ENCODE measurements at places on chromosomes 7 and 10.

- no peak for DNase-seq
Observed at GRCh38 chr7:38842746-38843145, 66.2 kb downstream of the VPS41 start.

- no peak for DNase-seq
Observed at GRCh38 chr10:107075117-107075516, 89.4 kb downstream of the SORCS1 start.

GRCh38 chr7:156080046-156080445 is 267.8 kb upstream of the SHH start:
- DNase-seq = no peak

GRCh38 chr10:89645742-89646172 is 715 bp upstream of the PANK1 start:
- DNase-seq = no peak

DNA sequence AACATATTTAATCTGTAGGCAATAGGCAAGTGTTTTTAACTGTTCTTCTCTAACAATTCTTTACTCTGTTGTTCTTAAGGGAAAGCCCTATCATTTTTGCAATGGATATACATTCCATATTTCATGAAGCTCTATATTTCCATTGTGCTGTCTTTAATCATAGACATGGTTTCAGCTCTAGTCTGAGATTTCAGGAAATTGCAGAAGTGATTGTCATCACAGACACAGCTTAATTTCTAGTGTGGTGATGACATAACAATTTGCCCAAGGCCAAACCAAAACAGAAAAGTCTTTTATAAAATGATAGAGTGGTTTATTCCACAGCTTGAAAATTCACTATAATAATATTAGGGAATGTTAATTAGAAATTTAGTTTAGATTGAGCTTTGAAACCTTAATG is 494.1 kb upstream of the SEMA3A start:
- DNase-seq = no peak

DNA sequence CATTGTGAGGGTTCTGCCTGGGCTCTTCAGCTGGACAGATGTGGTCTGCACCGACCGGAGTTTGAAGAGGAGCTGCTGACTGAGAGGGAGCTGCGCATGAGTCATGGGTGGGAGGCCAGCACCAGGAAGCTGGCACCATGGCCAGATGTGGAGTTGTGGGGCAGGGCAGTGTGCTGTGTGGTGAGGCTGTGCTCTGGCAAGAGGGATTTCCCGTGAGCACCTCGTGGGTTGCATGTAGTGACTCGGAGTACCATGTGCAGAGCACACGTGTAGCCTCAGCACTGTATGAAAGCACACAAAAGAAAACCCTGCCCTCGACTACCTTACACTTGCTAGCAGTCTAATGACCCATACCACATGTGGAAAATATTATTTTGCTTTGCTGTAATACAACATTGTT is 103.4 kb downstream of the WNT2 start:
- no peak for DNase-seq

- DNase-seq = no peak
Observed at GRCh38 chr10:78948621-78949030, 120.1 kb upstream of the ZMIZ1 start.

- DNase-seq = no peak
Observed at GRCh38 chr10:117086546-117086945, 51.5 kb downstream of the VAX1 start.

DNA sequence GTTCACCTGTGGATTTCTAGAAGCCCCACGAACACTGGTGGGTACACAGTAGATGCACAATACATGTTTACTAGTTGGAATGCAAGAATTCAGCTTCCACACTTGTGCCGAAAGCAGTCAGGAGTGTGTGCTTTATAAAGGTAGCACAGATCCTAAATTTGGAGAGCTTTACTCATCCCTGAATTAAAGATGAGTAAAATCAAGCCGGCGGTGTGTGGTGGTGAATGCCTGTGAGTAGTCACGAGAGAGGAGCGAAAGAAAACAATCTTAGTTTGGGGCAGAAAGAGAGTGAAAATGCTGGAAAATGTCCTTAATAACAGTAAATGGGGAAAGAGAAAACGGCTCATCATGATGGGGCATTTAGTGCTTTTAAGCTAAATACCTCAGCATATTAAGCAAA is 13.6 kb upstream of the ENO4 start:
- DNase-seq = no peak

DNA sequence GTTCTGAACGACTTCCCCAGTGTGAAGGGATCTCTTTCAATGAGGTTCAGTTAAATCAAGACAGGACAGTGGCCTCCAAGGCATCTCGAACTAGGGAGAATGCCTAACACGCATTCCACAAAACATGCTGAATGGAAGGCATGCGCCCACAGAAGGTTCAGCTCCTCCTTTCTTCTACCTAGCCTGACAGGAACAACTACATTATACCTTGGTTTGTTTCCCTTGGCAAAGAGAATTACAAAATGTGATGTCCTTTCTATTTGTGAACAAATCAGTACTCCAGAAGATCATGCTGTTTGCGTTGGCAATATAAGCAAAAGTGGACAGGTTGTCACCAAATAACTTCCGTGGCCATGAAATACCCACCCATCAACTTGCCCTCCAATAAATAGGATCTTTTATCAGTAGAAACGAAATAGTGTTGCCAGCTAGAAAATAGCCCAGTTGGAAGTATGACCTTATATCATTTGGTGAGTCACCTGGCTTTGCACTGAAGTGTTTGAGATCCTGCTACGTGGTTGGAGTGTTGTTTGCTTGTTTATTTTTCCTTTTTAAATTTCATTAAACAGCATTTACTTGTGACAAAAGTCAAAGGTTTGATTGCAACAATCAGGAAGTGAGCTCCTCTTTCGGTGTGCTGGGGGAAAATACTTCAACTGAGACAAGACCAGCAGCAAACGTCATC is 117.0 kb upstream of the FAM204A start:
- no peak for DNase-seq

GRCh38 chr7:93779115-93779514 is 111.4 kb downstream of the TFPI2 start:
- DNase-seq = no peak

GRCh38 chr7:159091041-159091440 is 53.6 kb downstream of the VIPR2 start:
- DNase-seq = no peak

DNA sequence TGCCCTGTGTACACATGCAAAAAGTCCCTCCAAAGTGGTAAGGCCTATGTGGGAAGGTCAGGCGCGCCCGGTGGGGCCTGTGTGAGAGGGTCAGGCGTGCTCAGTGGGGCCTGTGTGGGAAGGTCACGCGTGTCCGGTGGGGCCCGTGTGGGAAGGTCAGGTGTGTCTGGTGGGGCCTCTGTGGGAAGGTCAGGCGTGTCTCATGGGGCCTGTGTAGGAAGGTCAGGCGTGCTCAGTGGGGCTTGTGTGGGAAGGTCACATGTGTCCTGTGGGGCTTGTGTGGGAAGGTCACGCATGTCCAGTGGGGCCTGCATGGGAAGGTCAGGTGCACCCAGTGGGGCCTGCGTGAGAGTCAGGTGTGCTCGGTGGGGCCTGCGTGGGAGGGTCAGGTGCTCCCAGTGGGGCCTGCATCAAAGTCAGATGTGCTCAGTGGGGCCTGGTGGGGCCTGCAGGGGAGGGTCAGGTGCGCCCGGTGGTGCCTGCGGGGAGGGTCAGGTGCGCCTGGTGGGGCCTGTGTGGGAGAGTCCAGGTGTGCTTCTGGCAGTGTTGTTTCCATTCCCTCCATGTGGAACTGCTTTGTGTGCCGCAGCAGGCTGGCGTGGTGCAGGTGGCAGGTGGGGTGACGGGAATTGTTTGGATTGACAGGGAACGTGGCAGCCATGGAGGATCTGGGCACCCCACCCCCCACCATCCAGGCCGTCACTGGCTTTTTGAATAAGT is 15.4 kb downstream of the LRRC27 start:
- no peak for DNase-seq

DNA sequence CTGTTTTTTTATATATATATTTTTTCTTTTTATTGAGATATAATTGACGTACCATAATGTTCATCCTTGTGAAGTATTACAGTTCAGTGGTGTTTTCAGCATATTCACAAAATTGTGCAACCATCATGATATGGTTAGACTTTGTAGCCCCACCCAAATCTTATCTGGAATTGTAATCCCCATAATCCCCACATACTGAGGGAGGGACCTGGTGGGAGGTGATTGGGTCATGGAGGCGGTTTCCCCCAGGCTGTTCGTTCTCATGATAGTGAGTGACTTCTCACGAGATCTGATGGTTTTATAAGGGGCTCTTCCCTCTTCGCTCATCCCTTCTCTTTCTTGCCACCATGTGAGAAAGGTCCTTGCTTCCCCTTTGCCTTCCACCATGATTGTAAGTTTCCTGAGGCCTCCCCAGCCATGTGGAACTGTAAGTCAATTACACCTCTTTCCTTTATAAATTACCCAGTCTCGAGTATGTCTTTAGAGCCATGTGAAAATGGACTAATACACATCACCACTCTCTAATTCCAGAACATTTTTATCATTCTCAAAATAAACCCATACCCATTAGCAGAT is 73.9 kb upstream of the SMNDC1 start:
- DNase-seq = no peak

DNA sequence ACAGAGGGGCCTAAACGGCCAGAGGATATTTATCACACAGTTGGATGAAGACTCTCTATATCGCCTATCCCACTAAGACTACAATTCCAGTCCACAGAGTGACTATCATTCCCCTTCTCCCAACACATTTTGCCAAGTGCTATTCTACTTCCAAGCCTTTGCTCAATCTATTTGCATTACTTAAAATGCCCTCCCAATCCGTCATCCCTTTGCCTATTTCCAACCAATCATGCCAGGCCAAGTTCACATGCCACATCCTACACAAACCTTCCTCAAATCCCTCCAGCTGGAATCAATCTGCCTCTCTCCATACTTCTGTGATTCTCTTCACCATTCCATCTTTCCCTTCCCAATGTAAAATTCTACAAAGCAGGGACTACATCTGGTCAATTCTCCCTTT is 38.2 kb downstream of the SMURF1 start:
- no peak for DNase-seq

DNA sequence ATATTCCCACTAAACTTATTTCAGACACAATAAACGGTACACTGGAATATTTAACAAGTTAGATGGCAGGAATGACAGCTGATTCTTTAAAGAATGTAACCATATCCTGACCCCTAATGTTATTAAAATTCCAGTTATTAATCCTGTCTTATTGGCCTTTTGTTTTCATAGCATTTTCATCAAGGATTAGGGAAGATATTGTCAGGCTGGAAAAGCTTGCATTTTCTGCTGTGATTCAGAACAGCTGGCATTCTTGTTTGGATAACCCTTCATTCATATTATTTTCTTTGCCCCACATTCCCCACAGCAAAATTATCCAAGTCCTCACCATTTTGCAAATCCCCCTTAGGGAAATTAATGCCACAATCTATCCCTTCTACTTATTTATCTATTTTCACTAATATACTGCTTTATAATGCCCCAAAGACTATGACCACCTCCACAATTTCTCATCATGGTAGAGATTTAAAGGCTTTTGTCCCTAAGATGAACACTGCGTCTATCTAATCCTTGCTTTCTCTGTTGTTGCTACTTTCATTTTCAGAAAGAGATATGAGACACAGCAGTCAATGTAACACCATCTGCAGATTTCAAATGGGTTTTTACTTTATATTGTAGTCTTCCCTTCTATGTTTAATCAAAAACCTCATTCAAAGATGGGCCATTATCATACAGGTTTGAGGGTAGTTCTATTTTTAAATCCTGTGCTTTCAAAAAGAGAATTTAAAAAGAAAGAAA is 475.1 kb downstream of the PARD3 start:
- DNase-seq = no peak

- DNase-seq = no peak
Observed at GRCh38 chr7:91771394-91771793, 109.1 kb downstream of the MTERF1 start.

DNA sequence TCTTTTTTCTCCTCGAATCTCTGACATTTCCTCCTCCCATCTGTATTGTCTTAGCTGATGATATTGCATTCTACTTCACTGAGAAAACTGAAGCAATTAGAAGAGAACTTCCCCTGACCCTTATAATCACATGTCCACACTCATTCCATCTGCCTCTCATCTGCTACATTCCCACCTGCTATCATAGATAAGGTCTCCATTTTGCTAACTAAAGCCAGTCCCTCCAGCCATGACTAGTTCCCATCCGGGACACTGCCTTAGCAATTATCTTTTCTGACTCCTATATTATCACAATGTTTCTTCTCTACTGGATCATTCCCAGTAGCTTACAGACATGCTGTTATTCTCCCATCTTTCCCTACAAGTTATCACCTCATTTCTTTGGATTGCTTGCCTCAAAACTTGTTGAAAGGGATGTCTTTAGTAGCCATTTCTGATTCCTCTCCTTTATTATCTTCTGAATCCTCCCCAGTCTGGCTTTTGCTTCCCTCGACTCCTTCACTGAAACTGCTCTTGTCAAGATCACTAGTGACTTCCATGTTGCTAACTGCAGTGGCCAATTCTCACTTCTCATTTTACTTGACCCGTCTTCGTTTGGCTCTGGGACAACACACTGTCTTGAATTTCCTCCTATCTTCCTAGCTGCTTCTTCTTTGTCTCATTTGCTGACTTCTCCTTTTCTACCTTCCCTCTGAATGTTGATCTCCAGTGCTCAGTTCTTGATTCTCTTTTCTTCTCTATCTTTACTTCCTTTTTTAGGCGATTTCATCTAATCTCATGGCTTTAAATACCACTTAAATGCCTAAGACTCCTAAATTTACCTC is 35.9 kb downstream of the FZD1 start:
- no peak for DNase-seq

DNA sequence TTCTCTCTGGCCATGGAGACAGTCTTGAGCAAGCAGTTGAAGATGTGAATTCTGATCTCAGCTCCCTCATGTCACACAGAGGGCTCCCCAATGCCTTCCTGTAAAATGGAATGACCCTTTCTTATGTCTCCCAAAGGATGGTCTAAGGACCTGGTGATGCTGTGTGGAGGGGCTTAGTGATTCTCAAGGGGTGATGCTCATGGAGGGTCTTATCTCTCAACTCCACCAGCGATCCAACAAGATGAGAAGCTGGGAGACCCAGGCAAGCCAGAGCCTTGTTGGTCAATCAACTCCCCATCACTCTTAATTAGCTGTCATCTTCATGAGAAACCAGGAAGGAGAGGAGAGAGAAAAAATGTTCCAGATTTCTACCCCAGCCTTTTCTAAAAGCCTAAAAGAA is 78.0 kb upstream of the SORCS3 start:
- no peak for DNase-seq

DNA sequence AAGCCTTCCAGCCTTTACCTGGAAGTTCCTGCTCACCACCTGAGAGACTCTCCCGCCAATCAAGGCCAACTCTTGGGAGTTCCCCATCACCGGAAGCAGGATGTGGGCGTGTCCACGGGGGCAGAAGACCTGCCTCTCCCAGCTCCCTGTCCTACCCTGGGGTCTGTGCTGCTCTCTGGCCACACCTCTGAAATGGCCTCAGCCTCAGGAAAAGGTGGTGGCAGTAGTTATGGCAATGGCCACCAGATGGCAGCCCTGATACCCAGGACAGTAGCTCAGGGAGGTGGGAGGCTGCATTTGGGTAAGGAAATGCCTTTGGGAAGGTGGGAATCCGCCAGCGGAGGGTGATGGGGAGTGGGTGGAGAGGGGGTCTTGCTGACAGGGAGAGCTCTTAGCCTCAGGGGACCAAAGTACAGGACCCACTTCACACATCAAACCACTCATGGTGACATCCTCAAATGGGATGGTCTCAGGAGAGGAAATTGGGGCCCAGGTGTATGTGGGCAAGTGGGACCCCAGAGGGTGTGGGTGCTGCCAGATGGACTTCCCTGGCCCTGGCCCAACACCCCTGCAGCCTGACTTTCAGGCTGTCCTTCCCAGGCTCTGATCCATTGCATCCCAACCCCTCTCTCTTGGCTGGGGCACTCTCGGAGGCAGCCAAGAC is 33.9 kb downstream of the KAZALD1 start:
- DNase-seq = peak; percentile 62
